Pancreas (tissue), 10 donors: ENCODE measurements at places on chromosomes 16 and 17. TPM values are rescaled to one million over a fixed set of nuclear protein-coding genes. Genes with fewer than 3 reads are reported as not detected.

BCAR1 gene
- total RNA-seq: 56.9 TPM

ZACN gene
- total RNA-seq: not detected

CHST6 gene
- total RNA-seq: 0.17 TPM

TNRC6A gene
- 15.6 TPM for total RNA-seq

- DNase-seq: no peak
These were observed 7.7 kb downstream of the PYCARD start for GRCh38 chr16:31194898-31195297.

GRCh38 chr17:75601057-75601987, 13.7 kb downstream of the MYO15B start:
- DNase-seq: peak; percentile 38

DNA sequence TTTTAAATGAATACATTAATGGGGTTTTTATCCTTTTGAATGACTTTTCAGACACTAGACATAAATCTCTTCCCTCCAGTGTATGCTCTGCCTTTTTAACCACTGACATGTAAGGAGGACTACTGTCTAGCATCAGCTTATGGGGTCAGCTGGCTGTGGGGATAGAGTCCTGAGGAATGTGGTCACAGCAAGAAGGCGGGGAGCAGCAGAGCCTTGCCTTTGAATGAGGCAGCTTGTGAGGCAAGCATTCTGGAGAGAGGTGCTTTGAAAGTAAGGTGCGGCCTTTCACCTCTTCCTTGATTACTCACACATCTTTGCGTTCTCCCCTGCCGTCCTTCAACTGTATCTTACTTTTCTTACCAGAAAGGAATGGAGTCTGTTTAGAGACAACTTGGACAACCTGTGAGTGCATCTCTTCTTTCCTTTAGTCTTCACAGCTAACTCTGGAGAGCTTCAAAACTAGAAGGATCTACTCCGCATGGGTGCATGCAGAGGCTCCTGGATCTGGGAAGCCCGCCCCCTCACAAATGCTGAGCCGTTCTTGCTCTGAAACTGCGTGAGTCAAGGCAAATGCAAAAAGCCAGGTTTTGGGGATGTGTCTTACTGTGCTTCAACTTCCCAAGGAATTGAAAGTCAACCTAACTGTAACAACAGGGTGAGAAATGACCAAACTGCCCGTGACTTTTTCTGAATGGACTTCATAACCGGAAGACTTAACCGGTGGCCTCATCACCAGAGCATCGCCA, 49.9 kb downstream of the ADCY7 start:
- no peak for DNase-seq

DNA sequence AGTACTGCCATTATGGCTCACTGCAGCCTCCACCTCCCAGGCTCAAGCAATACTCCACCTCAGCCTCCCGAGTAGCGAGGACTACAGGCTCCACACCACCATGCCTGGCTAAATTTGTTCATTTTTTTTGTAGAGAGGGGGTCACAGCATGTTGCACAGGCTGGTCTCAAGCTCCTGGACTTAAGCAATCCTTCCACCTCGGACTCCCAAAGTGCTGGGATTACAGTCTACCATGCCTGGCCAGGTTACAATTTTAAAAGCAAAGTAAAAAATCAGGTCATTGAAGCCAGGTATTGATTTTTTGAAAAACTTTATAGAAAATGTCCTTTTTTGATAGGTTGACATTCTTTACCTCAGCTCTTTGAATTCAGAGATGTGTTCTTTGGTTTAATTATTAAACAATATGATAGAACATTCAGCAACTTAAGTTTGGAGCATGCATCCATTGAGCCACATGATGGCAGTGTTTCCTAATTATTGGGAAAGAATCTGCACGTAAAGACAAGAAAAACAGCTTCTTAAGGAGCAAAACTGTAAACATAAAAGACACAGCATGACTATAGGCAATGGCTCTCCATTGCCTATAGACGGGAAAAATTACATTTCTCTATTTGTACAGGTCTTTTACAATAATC, 1.7 kb upstream of the SLC16A11 start:
- no peak for DNase-seq

DNA sequence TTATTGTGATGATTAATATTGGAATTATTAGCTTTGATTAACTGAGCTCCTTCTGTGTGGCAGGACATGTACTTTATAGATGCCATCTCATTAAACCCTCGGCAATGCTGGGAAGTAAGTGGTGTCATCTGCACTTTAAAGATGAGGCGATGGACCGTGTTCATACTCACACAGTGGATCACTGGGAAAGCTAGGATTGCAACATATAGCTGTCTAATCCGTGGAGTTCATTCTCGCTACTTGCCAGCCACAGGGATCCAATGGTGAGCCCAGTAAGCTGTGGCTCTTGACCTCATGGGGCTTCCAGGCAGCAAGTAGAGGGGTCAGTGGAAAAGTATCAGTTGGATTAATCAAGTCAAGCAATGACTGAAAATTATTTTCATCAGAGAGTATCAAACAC, 587.9 kb downstream of the CDH13 start:
- DNase-seq: no peak

DNA sequence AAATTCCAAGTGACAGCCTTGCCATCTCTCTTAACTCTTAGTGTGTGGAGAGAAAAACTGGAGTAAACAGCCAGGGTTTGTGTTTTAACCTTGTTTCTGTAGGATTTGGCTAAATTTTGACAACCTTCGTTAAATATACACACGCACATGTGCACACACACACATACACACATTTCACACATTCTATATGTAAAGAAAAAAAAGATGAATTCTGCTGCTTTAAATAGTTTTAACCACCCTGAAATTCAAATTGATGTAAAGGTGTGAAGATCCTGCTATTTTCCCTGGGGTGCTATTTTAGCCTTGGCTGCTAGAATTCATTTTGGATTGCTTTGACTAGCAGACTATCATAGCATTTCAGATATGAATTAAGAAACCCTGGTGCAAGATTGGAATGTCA, 191.9 kb downstream of the FTO start:
- DNase-seq: no peak

DNA sequence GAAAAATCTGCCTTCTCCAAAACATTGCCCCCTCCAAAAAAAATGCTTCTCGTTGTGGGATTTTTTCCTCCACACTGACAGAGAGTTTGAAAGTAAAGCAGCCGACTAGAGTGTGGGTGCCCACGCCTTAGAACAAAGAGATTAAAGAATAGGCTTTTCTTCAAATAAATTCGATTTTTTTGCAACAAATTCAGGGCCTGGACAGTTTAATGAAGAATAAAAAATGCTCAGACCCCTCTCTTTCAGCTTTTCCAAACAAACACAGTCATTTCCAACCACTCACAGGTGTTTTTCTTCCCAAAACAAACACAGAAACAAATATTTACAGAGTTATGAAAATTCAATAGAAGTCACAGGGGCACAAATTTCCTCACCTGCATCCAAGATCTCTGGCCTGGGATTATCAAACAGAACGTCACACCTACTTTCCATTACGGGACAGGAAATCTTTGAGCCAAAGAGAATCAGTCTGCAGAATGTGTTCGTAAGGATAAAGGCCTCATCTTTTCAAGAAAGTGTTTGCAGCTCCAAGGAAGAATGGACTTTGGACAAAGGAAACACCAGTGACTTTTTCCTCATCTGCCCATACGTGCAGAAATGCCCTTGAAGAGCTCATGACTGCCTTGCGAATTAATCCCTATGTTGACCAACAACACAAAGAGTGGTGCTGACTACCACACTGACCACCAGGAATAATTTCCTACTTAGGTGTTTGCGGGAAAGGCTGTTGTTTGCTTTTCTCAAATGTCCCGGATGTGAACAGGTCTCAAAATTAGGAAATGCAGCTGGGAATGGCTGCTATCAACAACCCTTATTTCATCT, 31.3 kb upstream of the TOX3 start:
- DNase-seq: no peak

- no peak for DNase-seq
These were observed 34.6 kb downstream of the CYTH1 start for GRCh38 chr17:78747488-78747887.
